ENCODE measurements at places on chromosomes 4 and X.
A peak's percentile ranks its signal among the peaks of the same experiment; 100 is the strongest.

DNA sequence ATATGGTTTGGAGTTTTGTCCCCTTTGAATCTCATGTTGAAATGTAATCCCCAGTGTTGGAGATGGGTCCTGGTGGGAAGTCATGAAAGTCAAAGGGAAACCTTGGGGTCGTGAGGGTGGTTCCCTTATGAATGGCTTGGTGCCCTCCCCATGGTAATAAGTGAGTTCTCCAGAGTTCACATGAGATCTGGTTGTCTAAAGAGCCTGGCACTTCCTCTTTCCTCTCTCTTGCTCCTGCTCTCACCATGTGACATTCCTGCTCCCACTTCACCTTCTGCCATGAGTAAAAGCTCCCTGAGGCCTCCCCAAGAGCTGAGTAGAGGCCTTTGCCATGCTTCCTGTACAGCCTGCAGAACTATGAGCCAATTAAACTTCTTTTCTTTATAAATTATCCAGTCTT lies 5.5 kb upstream of the IL15 start:
- DNase-seq = no peak

GRCh38 chrX:26262121-26262523 lies 46.2 kb downstream of the MAGEB5 start:
- no peak for DNase-seq

- DNase-seq = no peak
Measured at GRCh38 chrX:120664081-120664480, 34.2 kb upstream of the C1GALT1C1 start.

GRCh38 chr4:38242101-38242500 lies 281.9 kb downstream of the PTTG2 start:
- DNase-seq = no peak

DNA sequence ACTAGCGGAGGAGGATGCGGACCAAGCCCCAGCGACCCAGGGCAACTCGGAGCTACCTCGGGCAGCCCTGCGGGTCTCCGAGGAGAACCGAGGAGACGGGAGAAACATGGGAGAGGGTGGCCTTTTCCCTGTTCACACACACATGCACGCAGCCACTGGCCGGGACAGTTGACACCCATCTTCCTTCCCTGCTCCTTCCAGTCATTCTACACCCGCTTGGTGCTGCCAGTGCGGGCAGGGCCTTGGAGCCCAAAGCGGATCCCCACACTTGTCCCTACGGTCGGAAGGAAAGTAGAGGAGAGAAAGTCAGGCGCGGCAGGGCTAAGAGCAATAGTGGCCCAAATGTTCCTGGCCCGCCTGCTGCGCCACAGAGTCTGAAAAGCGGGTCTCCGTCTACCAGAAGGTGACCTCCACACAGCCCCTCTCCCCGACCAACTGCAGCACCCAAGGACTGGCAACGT lies 1.1 kb upstream of the PPP3CA start:
- DNase-seq = peak; percentile 69

- no peak for DNase-seq
Measured at GRCh38 chr4:133157460-133158160, 8.5 kb downstream of the PCDH10 start.

GRCh38 chr4:19300213-19300612 lies 951.5 kb upstream of the SLIT2 start:
- DNase-seq = no peak

GRCh38 chr4:163544407-163545038 lies 50.0 kb downstream of the TMA16 start:
- peak; percentile 26 for DNase-seq

DNA sequence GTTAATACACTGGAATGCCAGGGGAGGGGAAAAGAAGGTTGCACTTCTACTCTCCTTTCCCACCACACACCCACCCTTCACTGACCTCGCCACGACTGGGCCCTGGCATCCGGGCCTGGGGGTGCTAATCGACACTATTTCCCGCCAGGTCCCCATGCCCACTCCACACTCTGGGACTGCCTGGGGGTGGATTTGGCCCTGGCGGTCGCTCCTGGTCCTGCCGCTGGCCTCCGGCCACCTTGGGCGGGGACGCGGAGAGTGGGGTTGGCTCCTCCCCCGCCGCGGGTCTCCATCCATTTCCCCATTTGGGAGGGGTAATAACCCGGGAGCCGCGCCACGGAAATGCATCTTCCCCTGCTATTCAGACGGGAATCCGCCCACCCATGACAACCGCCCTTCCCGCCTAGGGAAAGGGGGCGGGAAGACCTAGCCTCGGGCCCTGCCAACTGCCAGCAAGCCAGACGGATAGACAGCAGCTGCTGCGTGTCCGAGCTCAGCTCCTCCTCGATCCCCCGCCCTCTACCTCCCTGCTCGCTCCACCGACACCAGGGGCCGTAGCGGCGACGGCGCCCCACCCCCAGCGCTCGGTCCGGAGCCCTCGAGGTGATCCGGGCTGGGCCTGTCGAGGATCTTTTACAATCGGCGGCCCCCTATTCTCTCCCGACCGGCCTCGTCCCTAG lies 78.1 kb downstream of the RLIM start:
- peak; percentile 37 for DNase-seq

DNA sequence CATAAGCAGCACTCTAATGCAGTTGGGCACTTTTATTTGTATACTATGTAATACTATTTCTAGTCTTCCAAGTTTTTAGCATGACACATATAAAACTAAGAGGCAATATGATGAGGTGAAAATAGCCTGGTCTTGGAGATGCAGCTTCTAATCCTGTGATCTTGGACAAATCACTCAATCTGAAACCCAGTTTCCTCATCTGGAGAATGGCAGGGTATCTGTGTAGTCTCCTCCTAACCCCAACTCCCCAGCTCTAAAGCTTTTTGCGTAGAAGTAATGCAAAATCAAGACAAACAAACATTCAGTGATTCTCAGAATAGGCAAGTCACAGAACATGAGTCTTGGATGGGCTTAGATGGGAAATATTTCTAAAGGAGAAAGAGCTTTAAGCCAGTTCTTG lies 36.7 kb upstream of the IL21 start:
- DNase-seq = no peak

GRCh38 chr4:138967313-138967712 lies 48.3 kb upstream of the NOCT start:
- DNase-seq = no peak

DNA sequence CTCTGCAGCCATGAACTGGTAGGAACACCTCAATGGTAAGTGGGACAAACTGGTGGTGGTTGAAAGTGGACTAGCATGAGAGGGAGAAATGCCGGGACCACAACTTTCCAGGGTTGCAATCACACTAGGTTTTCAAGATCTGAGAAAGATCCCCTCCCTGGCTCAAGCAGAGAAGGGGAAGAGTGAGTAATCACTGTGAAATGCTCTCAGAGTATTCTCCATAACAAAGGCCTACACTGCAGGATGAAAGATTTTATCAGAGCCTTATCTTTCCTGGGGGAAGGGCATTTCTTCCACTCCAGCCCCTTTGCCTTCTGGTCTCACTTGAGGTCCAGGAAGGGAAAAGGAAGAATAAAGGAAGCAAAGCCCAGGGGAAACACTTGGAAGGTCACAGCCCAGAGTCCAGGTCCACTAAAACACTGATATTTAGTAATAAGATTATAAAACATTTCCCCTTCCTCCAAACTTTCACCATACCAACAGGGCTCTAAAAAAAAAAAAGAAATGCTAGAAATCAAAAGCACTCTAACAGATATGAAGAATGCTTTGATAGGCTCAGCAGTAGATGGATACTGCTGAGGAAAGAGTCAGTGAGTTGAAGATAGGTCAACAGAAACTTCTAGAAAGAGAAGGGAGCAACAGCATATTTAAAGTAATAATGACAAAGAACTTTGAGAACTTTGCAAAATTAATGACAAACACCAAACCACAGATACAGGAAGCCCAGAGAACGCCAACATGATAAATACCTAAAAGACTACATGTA lies 95.9 kb downstream of the WDFY3 start:
- DNase-seq = no peak

- no peak for DNase-seq
Measured at GRCh38 chr4:113878668-113879067, 100.8 kb downstream of the ARSJ start.

DNA sequence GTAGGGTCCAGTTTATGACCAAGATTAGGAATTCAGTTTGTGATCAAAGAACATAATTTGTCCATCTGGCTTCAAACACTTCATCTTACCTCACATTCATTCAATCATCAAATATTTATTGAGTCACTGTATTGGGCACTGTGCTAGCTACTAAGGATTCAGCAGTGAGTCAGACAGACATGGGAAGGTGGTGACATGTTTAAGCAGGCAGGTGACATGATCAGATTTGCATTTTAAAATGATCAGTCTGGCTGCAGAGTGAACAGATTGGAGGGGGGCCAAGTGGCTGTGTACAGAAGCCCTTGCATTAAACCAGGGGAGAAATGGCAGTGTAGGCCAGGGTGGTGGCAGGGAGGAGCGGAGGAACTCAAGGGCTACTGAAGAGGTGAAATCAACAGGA lies 25.1 kb upstream of the APLN start:
- DNase-seq = no peak

DNA sequence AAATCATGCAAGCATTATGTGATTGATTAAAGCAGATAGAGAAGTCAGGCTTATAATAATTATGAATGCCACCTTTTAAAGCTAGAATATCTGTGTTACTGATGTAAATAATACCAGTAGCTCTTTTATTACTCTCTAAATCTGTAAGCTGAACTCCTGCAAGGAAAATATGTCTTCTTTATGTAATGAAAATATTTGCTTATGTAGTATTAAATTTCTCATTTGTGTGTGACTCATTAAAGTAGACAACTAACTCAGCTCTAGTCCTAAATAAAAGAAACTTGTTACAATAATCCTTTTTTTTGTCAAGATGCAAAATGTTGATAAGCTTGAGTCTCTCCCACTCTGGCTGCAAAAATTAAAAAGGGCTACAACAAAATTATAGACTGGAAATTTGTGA lies 137.7 kb upstream of the FAT1 start:
- no peak for DNase-seq
